Esophagus muscularis mucosa (tissue), 4 donors: ENCODE measurements at places on chromosomes 2 and 18.

GRCh38 chr18:22377769-22378168 is 39.9 kb downstream of the CTAGE1 start:
- DNase-seq: no peak

DNA sequence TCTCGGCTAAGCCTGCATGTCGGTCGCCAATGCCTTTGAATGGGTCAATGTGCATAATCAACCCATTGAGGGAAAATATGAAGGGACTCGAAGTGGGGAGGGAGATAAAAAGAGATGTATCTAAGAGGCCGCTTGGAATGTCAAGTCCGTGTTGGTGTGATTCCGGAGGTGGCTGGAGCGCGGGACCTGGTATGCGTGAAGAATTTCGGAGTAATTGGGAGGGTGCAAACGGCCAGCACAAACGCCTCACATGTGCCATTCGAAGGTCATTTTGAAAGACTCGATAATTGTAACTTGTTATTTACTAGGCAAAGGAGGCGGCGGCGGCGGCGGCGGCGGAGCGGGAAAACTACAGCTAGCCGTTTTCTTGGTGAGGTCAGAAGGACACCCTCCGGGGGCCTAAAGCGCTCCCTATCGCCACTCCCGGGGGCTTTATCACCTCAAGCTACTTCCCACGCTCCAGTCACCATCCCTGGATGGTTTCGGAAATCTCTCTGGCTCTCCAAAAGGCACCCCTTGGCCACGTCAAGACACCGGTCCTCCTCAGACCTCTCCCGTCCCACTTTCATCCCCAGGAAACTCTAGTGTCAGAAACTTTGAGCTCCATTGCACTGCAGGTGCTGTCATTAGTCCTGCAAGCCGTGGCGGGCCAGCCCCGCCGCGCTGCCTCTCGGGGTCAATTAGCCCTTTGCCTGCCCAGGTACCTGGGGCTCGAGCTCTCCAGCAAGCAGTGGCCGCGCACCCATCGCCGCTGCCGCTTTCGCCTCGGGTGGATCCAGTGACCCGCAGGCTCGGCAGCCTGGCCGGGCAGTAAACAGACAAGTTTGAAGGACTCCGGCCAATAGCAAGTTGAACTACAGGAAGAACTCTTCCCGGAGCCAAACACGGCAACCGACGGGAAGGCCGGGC is 1.5 kb downstream of the ERBB4 start:
- DNase-seq: no peak

DNA sequence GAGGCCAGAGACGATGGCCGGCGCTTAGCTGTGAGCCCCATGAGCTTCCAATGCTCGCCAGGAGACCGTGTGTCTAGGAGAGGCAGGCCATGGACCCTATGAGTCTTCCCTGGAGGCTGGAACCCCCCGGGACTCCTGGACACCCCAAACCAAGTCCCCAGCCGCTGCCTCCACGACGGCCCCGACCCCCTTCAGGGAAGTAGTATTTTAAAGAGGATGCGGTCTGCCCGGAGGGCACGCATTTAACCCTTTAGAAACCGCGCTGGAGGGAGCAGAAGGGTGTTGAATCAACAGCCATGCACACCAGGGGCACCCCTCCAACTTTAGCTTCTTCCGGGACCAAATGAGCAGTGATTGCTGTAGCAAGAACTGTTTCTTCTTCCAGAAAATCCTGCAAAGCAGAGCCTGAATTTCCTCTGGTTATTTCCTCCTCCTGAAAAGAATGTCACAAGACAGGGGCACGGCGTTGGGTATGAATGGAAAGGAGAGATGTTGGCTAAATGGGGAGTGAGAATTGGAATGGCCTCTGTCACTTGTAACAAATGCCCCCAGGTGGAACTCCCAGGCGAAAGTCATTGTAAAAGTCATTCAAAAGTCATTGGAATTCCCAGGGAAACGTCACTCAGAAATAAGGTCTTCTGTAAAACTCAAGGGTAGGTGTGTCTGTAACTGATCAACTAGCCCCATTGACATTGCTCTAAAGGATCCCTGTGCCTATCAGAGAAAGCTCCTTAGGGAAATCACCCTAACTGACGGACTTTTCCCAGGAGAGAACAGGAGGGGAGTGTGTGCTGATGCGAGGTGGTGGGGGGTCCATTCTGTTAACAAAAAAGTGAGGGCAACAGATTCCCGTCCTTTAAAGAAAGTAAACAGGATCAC is 5.8 kb upstream of the GBX2 start:
- no peak for DNase-seq

- DNase-seq: no peak
Observed at GRCh38 chr2:179031731-179032408, 18.1 kb downstream of the CCDC141 start.

DNA sequence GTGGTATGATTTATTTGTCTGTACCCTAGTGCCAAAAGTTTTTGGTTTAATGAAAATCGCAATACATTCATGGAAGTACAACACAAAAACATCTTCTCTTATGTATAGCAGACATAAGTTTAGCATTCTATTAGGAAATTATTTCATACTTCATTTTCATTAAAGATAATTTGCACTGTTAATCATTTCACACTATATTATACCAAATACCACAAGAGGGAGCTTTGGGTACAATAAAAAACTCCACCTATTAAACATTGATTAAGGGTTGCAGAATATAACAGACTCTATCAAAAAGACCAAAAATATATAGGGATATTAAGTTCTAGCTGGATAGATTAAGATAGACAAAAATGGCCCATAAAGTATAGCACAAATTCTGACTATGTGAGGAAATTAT is 79.0 kb downstream of the SLC66A3 start:
- no peak for DNase-seq

DNA sequence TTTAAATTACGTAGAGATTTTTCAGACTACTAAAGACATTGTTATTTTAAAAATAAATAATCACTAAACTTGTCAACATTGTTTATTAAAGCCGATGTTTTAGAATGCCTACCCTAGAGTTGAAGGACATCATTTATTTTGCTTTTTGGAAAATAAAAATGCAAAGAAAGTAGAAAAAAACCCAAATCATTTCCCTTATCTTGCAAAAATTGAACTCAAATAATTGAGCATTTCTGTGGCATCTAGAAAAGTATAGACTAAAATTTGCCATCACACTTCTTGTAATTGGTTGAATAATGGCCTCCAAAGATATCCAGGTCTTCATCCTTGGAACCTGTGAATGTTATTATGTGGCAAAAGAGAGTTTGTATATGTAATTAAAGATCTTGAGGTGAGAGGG is 9.7 kb upstream of the NEDD4L start:
- no peak for DNase-seq

- DNase-seq: no peak
Observed at GRCh38 chr18:23528580-23529472, 25.5 kb downstream of the RMC1 start.
